ENCODE measurements at places on chromosomes 12 and 14.

- no peak for DNase-seq
These were observed 1.4 kb downstream of the SGPP1 start for GRCh38 chr14:63726499-63726898.

DNA sequence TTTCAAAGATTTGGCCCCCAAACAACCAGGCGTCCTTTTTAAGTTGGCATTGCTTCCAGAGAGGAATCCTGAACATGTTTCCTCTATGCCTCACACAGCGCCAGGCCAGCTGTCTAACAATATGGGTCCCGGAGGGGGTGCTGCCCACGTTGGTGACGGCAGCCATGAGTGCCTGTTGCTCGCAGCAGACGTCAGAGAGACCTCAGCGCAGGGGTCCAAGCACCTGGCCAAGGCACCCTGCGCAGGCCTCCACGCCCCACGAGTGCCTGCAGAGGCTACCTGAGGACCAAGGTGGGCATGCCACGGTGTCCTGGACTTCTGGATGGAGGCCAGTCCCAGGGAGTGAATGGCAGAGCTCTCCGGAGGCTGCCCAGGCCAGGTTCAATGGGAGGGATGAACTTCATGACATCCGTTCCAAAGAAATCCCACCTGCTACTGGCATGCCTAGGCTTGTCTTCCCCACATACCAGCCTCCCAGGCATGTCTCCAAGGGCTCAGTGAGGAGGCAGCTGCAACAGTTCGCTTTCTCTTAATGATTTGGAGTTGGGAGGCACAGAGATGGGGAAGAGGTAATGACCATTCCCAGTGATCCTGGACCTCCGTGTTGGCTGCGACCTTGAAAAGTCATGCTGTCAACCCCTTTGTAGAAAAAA, 11.6 kb upstream of the FOXN3 start:
- no peak for DNase-seq

GRCh38 chr14:87600240-87600639, 392.7 kb downstream of the GALC start:
- DNase-seq, result no peak

DNA sequence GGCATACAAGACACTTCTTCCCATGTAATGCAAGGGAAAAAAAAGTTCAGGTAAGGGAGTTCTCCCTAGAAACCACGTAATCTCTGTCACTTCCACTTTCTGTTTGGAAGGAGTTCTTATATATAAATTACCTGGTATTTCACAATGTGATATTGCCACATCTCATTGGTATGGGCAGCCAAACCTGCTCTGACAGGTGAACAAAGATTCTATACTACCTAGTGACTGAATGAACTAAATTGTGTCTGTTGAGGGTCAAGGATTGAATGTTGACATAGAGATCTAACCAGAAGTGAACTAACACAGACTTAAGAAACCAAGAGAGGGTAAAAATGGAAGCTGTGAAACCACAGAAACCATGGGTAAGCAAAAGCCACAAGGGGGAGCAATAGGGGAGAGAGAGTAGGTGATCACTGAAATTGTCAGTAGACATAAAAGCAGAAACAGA, 161.3 kb downstream of the RPL10L start:
- no peak for DNase-seq
